ENCODE measurements at places on chromosomes 1 and 21. TPM values are rescaled to one million over a fixed set of nuclear protein-coding genes. Genes with fewer than 3 reads are reported as not detected.

The CAPN8 gene
- 142 TPM for total RNA-seq

The PEA15 gene
- total RNA-seq = 34.8 TPM

The GREM2 gene
- 10.5 TPM for total RNA-seq

The TCHH gene
- not detected for total RNA-seq

The KRTAP19-3 gene
- not detected for total RNA-seq

The CD247 gene
- 6.7 TPM for total RNA-seq

The HRNR gene
- not detected for total RNA-seq

The VANGL1 gene
- total RNA-seq = 7.1 TPM

The LAMB3 gene
- 52.9 TPM for total RNA-seq

- DNase-seq = peak; percentile 46
Observed at GRCh38 chr1:61585714-61586113, 139.2 kb downstream of the TM2D1 start.

DNA sequence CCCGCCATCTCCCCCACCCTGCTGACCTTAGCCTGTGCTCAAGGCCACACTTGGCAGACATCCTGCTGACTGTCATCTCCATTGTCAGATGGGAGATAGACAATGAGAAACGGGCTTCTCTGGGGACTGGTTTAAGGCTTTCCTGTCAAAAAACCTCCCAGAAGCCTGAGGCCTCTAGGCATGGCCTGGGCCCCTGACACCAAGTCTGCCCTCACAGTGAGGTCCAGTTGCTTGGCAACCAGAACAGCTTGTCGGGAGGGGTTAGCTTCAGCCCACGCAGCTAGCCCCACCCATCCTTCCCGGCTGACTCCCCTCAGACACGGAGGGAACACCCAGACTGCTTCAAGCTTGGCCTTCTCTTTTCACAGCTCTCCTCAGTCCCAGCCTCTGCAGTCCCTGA lies 11.0 kb downstream of the PLEKHA6 start:
- peak; percentile 95 for DNase-seq

DNA sequence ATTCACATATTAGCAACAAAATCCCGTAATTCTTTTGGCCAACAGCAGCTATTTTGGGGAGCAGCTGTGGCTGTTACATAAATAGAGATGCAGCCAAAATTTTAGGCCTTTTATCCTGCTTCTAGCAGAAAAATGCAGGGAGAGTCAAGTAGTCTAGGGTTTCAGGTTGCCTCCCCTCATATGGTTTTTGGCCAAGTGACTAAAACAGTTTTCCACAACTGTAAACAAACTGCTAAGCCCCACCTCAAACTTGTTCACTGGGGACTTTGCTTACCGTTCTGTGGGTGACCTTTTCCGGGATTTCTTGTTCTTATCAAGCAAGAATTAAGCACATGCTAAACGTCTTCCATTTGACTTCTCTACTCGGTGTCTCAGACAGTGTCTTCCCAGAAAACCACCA lies 133.4 kb downstream of the EDEM3 start:
- no peak for DNase-seq

DNA sequence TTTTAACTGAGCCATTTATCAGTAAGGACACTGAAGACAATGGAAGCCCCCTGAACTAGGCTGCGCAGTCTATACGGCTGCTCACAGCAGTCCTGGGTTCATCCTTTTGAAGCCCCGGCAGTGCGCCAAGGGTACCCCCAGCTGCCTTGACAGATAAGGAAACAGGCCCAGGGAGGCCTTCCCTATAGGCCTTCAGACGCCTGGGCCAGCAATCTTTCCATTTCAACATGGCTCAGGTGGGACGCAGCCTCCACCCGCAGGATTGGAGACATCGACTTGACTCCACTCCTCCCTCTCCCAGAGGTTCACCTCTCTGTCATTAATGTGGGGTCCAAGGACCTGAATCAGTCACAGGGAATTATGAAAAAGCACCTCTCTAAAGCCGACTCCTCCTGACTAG lies 2.8 kb upstream of the LYPD8 start:
- no peak for DNase-seq

DNA sequence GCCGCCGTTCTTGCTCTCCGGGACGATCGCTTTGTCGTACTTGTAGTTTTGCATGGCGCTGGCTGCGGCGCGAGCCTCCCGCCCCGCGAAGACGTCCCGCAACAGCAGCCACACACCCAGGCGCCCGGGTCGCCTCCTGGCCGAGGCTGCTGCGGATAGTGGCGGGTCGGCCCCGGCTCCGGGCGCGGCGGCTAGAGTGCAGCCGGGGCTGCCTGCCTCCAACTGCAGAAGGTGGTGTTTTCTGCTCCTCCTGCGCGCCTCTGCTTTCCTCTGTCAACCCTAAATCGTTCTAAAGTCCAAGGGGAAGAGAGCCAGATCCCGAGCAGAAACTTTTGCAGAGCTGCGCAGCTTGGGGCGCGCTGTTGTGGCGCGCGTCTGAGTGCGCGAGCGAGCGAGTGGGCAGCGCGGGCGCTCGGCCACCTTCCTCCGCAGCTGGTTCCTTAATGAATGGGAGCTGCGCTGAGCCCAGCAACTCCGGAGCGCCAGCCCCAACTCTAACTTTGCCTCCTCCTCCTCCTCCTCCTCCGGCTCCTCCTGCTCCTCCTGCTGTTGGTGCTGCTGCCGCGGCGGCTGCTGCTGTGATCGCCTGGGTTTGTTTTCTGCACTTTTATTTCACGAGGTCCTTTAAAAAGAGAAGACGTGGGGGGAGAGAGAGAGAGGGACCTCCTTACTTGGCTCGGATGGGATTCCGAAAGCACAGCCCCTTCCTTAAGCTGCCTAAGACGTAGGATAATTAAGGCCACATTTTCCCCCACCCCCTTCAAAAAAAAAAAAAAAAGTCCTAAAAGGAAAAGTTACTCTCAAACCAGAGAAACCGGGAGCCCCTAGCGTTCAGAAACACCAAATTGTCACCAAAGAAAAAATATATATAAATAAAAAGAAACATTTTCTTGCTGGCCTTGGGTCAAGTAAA lies at the start of gene PLPP3:
Gene PLPP3, minus strand, starts transcription at position 601 of the 913 bp plus-strand sequence. Its CDS starts 547 bp downstream, at position 54.
- peak; percentile 87 for DNase-seq

DNA sequence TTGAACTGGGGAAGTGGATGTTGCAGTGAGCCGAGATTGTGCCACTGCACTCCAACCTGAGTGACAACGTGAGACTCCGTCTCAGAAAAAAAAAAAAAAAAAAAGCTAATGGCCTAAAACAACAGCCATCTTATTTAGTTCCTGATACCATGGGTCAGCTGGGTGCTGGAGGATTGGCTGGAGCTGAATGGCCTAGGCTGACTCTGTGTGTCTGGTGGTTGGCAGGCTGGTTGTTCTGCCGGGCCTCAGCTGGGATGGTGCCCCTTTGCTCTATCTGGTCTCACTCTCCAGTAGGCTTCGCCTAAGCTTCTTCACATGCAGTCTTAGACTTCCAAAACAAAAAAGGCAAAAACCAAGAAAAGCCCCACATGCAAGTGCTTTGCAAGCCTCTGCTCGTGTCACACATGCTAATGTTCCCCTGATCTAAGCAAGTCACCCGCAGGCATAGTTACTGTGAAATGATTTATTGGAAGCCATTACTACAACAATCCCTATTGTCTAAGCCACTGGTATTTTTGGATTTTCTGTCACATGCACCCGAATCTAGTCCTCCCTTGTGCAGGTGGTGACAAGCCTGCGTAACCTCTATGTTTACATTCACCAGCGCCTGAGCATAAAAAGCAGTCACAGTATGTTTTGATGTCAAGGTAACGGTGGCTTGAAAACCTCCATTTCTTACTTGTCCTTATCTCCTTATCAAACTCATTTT lies 39.6 kb upstream of the KANK4 start:
- DNase-seq = peak; percentile 46

GRCh38 chr1:41582351-41582750 lies 97.9 kb upstream of the EDN2 start:
- no peak for DNase-seq

DNA sequence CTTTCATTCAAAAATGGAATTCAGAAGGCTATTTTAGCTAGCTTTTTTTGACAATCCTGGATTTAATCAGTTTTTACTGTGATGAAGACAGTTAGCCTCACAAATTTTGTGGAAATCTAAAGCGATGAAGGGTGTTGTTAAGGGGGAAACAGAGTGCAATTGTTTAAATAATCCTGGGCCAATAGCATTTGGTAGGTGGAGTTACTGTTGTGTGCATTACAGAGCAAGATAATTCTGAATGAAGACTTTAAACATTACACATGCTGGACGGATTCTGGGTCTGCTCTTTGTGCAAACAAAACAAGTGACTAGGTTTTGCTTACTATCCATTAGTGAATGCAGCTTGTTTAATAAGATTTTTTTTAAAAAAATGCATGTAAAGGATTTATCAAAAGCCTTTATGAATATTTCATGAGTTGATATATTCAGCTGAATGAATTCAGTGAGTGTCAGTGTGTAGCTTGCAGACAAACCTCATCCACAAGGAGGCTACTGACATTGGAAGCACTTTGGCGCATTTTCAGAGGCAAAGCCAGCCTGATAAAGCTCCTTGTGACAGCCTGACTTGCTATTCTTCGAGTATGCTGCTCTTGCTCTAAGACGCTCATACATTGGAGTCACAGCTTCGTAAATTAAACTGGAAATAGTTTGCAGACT lies 199.6 kb downstream of the PDE4B start:
- no peak for DNase-seq

GRCh38 chr1:207328908-207329440 lies 7.5 kb downstream of the CD55 start:
- DNase-seq = no peak

DNA sequence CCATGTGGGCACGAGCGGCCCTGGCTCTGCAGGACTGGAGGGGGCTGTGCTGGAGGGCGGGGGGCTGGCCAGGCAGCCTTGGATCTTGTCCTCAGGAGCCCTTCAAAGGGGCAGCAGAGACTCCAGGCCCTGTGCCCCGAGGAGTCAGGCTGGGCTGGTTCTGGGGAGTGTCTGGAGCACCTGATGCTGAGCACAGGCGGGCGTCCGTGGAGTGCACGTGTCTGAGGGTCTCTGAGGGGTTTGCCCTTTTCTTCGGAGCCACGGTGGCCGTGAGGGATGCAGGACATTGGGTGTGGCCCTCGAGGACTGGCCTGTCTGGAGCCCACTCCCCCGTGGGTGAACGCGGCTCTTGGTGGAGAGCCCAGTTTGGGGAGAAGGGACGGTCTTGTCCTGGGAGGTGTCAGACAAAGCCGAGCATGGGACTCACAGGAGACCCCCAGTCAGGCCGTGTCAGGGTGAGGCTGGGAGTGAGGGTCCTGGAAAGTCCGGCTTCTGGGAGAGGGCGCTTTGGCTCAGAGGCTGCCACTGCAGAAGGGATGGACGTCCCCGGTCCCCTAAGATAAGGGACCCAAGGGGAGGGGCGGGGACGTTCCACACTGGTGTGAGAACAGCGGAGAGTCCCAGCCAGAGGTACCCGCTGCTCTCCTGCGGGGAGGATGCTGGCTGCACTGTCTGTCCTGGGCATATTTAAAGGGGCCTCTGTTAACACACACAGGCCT lies 60.8 kb downstream of the COL18A1 start:
- DNase-seq = no peak

DNA sequence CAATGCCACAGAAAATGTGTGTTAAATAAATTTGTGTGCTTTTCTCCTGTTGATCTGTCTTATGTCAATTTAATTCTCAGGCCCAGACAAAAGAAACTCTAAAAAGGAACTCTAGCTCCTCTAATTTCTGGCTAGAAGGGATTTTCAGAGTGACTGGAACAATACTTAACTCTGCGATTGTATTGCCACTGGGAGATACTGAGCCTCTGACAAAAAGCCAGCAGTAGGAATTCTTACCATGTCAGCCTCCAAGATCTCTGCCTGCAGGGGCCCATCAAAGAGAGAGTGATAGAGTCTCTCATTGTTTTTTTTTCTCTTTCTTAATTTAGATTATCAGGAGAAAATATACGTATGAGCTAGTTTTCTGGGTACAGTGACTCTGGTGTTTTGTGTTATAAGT lies 1165.7 kb downstream of the BRINP3 start:
- DNase-seq = no peak

- no peak for DNase-seq
Observed at GRCh38 chr1:234241941-234242490, 131.2 kb upstream of the COA6 start.

- no peak for DNase-seq
Observed at GRCh38 chr1:154609398-154610380, 1.7 kb upstream of the ADAR start.

- DNase-seq = no peak
Observed at GRCh38 chr1:225965231-225965630, 24.2 kb upstream of the LEFTY2 start.

DNA sequence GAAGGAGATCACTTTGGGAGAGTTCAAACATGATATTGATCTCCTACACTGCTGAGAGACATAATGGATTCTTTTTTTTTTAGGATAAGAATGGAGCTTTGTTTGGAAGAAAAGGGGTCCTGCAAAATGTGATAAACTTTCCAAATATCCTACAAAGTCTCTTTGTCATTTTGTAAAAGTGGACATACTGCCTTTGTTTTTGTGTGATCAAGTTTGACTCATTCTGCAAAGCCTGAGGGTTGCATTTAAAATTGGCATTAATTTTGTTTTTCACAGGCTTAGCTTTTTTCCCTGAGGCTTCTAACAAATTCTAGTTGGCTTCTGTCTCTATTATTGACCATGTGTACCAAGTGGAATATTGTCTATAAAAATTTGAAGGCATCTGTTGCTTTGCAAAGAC lies 113.2 kb downstream of the AK5 start:
- no peak for DNase-seq

GRCh38 chr21:14620152-14620551 lies 74.0 kb upstream of the SAMSN1 start:
- DNase-seq = no peak

DNA sequence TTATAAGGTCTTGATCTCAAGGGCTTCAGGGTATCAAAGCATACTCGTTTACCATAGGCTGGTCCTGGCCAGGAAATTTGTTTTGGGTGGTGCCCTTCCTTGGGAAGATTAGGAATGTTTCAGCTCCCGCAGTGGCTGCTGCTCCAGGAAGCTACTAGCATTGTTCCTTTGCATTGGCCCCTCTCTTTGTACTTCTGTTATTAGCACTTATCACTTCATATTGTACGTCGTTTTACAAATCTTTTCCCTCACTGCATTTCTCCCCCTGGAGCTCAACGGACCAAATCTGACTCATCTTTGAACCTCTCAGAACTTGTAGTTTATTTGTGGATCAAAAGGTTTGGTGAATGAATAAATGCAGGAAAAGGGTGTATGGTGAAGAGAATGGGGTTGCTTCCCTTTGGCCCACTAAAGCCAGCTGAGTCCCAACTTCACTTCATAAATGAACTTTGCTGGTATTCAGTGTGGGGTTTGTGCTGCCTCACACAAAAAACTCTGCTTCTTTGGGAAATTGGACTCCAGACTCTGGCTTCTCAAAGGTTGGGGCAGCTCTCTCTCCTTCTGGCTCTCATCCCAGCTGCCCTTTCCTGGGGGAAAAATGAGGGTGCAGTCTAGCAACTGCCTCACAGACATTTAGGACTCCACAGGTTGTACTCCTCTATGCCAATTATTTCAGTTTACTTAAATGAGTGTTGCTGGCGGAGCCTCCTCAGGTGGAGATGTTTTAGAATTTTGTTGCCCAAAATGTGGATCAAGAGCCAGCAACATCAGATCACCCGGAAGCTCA lies 5.9 kb downstream of the GNAT2 start:
- DNase-seq = no peak

GRCh38 chr1:75630004-75630594 lies 19.2 kb upstream of the SLC44A5 start:
- DNase-seq = no peak

All from stomach (tissue), 19 donors.